ENCODE measurements at places on chromosomes 2 and 18.
A peak's percentile ranks its signal among the peaks of the same experiment; 100 is the strongest.

GRCh38 chr2:9897846-9898245 lies 53.6 kb upstream of the GRHL1 start:
- no peak for DNase-seq

DNA sequence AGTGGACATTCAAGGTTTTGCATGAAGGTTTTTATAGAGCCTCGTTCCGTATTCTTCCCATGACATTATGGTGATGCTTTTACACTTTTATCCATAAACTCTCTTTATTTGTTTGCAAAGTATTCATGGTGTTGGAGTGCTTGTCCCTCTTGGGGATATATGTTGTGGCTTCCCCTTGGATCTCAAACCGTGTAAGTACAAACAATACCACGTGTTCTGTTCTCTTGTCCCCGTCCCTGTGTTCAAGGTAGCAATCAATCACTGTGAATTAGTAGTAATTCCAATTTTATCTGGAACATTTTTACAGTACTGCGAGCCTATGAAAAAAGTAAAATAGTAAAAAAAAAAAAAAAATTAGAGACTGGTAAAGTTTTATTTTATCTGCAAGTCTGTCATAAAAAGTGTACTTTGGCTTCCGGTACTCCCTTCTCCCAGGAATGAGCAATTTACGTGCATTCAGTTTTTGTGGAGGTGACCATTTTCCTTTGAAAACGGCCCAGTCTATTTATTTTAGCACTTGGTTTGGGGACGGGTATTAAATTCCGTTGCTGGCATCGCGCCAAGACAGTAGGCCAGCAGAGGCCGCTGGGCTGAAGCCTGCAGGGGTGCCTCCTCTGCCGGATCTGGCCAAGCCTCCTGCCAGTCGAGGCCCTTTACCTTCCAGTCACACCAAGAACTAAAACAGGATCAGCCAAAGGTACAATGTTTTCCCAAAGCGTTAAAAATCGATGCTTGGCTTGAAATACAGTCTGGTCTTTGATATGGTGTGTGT lies 175.7 kb downstream of the SOCS6 start:
- DNase-seq = peak; percentile 30

DNA sequence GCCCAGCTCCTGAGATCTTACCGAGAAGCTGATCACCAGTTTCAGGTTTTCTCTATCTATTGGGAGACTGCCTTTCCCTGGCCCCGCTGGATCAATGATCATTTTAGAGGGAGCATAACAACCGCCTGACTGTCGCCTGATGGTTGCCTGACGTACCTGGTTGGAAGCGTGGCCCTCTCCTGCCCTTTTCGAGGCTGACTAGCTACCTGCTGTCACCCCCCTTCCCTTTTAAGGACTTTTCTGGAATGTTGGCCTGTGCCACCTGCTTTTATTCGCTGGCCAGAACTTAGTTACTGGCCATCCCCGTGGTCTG lies 562 bp upstream of the MFSD2B start:
- no peak for DNase-seq

DNA sequence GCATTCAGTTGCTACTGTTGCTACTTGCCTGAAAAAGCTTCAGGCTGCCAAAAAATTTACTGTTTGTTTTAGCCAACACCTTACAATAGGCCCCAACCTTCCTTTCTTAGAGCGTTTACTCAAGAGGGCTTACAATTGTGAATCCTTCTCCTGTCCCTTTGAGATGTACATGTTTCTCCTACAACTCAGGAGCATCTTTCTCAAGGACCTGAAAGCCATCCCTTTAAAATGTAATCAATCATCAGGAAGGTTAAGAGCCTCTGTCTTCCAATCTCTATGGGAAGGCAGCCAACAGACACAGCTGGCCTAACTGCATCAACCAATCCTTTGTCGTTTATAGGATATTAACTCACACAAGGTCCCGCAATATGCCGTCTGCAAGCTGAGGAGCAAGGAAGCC lies 3.4 kb upstream of the IER3IP1 start:
- DNase-seq = no peak

DNA sequence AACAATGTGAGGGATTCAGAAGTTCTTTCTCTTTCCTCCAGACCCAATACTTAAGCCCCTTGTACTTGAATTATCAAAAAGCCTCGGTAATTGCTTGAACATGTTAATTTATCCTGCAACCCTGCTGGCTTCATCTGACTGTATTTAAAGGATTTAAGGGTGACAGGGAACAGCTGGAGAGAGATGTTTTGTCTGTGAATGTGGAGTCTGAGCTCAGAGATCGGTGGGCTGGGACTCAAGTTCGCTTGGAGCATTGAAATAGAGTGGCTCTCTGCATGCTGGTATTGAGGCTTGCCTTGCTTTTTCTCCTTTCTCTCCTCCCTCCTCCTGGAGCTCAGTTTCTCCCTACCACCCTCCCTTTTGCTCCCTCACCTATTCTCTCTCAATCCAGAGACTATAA lies 73.6 kb downstream of the BOD1L2 start:
- DNase-seq = no peak

DNA sequence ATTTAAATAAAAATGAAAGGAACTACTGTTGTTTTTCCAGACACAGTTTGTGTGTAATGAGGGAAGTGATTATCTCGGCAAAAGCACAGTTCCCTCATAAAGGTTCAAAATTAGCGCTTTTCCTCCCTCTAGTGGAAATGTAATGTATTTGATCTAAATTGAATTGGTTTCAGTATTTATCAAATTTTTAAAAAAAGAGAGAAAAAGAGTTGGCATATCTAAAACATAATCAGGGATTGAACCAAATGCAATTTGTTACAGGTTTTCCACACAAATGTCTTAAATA lies 37.5 kb downstream of the CMPK2 start:
- no peak for DNase-seq

- no peak for DNase-seq
These were observed 228.9 kb downstream of the RNF144A start for GRCh38 chr2:7146151-7146550.

GRCh38 chr18:53567929-53568574 lies 656.4 kb downstream of the MBD2 start:
- no peak for DNase-seq

DNA sequence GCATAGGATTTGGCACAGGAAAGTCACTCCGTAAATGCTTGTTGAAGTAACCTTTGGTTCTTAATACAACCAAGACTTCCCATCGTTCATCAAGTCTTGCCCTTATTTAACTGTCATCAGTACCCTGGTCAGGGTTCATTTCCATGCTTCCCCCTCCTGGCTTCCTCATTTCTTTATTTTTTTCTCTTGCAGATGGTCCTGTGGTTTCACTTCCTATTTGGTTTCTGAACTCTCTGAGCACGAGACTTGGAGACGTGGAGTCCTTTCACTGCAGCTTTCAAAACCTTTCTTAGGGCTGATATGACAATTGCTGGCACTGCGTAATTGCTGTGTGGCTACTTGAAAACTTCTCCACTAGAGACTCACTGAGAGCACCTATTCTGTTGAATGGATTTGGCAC lies 59.9 kb upstream of the PID1 start:
- no peak for DNase-seq

DNA sequence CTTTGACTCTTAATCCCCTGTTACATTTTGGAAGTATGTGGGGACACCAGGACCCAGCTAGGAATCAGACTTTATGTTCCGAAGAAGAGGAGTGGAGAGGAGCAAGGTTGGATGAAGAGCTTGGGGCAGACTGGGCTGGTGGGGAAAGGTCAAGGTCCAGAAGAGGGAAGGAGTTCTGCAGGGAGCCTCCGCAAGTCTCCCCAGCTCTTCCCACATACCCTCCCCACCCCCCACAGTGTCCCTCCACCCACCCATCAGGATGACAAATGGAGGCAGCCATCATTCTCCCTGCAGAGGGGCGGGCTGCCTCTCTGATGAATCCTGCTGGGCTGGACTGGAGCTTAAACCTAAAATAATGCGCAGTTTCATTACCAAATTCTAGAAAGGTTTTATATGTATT lies 77.2 kb downstream of the ACKR3 start:
- no peak for DNase-seq

DNA sequence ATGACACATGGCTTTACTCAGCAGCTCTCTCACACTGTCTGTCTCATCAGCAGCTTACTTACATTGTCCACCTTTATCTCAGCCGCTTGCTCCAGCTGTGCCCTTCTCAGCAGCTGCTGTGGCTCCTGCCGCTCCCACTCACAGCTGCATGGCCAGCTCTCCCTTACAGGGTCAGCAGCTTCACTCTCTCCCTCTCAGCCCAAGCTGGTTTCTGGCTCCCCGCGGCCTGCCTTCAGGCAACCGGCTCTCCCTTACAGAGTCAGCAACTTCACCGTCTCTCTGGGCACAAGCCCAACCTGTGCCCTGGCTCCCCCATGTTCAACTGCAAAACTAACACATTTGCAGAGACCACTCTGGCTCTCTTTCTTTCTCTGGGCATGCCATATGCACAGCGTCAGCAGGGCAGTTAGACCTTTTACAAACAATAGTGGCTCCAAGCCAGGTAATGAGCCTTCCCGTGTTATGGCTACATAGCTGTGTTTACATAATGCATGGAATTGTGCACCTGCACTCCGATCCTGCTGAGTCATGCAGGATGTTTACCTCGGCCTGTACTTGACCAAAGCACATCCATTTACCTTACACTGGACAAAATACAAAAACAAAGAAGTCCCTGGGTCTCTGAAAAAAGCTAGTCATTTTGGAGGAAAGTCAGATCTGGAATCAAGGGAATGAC lies 167.3 kb downstream of the DOK6 start:
- no peak for DNase-seq

DNA sequence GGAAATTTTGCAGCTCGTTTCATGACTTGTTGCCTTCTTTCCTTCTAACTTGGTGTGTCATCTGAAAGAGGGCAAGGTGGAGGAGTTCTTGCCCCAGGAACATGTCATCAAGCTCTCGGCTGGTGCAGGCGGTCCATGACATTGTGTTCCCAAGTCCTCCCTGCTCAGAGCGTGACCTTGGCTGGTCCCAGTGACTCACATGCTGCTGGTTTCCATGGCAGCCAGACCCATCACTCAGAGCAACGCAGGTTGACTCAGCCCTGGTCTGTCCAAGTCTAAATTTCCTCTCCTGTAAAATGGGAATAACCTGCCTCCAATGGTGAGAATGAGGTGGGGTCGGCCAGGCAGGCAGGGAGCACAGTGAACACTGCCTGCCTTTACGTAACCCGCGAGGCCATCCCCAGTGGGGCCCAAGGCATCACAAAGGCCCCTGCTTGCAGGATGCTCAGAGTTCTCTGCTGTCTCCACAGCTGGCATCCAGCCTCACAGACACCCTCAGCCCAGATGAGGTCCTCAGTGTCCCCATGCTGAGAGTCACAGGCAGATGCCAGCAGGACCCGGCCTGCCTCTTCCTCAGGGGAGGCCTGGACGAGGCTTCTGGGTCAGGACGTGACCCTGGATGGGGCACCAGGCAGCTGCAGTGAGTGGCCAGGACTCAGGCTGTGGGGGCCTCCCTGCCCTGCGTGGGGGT lies 143.7 kb downstream of the TPO start:
- no peak for DNase-seq

GRCh38 chr18:3842844-3843243 lies 392.9 kb downstream of the TGIF1 start:
- DNase-seq = no peak

DNA sequence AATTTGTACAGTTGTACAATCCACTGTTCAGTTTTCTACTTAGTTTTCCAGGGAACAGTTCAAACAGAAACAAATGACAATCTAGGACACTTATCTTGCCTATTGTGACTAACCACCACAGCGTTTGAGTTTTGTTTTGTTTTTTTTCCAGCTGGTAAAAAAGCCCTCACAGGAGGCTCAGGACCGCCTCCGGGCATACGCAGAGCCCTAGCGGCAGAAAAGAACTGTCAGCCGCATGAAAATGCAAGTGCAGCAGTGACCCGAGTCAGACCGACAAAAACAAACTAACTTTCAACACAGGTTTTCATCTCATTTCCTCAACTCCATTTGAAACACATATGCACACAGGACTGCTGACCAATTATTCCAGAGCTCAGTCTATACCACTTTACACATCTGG lies 68.6 kb downstream of the STEAP3 start:
- no peak for DNase-seq

DNA sequence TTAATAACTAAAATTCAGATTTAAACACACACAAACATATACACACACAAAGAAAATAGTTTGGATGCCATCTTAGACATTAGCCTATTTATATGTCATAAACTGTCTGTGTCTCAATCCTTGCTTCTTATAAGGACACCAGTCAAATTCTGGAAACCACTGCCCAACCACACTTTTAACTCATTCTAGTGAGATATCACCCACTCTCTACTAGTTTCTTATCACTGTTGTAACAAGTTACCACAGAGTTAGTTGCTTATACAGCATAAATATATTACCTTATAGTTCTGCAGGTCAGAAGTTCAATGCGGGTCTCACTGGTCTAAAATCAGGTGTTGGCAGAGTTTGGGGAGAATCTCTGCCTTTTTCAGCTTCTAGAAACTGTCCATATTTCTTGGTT lies 239.1 kb downstream of the MTX2 start:
- no peak for DNase-seq

DNA sequence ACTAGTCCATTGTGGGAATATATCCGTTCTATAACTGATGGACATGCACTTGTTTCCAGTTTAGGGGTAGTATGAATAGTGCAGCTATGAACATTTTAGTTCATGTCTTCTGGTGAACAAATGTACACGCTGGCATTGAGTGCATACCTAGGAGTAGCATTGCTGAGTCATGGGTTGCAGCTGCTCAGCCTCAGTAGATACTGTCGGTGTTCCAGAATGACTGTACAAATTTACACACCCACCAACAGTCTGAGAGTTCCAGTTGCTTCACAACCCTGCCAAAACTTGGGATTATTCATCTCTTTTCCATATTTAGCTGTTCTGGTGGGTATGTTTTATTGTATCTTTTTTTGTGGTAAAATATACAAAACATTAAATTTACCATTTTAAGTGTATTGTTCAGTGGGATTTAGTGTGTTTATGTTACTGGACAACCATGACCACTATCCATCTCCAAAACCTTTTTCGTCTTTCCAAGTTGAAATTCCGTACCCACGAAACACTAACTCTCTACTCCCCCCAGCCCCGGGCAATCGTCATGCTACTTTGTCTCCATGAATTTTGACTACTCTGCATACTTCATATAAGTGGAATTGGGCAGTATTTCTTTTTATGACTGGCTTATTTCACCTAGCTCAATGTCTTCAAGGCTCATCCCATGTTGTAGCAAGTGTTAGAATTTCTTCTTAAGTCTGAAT lies 281.0 kb downstream of the PRKCE start:
- DNase-seq = no peak

DNA sequence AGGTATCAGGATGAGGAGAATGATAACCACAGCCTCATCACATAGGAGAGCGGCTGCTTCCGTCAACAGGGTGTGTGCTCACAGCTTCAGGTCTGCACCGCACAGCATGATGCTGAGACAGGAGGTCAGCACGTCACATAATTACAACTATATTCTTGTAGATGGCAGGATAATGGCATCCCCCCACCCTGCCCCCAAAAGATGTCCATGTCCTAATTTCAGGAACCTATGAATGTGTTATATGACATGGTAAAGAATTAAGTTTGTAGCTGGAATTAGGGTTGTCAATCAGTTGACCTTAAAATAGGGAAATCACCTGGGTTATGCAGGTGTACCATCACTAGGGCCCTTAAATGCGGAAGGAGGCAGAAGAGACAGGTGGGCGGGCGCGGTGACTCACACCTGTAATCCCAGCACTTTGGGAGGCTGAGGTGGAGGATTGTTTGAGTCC lies 73.9 kb downstream of the ARL4C start:
- peak; percentile 37 for DNase-seq

- DNase-seq = no peak
These were observed 39.5 kb upstream of the SCLY start for GRCh38 chr2:238021327-238021726.

- no peak for DNase-seq
These were observed 259.1 kb downstream of the PRKCE start for GRCh38 chr2:45910473-45911060.

All from stimulated activated CD4-positive, alpha-beta T cell treated with anti-CD3 and anti-CD28 coated beads, Interleukin-2, amount 100 ng/mL, for 24 hours (primary cell).